ENCODE measurements at places on chromosomes 3 and 15. TPM values are rescaled to one million over a fixed set of nuclear protein-coding genes. Genes with fewer than 3 reads are reported as not detected.

- DNase-seq: no peak
Observed at GRCh38 chr15:50330921-50331320, 24.1 kb downstream of the GABPB1 start.

GRCh38 chr3:174215456-174215855 is 643.7 kb upstream of the NAALADL2 start:
- no peak for DNase-seq

DNA sequence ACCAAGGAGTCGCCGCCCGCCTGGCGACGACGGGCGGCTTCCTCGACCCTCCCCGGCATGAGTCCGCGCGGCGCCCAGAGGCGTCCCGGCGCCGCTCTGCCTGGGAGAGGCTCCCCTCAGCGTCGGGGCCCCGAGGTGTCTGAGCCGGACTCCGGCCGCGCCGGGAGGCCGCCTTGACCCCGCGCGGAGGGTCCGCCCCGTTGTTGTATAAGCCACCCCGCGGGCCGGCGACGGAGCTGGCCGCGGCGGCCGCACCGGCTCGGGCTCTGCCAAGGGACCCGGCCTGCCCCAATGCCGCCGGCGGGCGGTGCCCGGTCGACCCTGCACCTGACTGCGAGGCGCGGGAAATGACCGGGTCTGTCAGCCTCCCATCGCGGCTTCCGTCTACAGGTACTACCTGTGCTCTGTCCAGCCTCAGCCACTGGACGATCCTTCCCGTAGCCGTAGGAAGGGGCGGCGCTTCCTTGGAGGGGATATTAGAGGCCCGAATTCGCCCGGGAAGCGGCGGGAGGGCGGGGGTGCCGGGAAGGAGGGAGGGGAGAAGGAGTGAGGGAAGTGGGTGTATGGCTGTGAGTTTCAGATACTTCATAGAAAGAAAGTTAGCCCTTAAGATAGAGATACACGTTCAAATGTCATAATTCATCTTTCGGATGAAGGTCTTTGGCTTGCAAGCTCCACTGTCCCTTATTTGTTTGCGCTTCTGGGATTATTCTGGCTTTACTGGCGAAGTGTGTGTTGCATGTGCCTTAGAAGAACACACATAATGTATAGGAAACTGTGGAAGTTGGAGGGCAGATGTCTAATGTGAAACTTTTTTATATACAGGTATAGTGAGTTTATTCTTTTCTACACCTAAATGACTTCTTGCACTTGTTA is 620 bp downstream of the ABHD5 start:
- DNase-seq: peak; percentile 23

Gene CCR1
- polyA plus RNA-seq: 2.6 TPM

DNA sequence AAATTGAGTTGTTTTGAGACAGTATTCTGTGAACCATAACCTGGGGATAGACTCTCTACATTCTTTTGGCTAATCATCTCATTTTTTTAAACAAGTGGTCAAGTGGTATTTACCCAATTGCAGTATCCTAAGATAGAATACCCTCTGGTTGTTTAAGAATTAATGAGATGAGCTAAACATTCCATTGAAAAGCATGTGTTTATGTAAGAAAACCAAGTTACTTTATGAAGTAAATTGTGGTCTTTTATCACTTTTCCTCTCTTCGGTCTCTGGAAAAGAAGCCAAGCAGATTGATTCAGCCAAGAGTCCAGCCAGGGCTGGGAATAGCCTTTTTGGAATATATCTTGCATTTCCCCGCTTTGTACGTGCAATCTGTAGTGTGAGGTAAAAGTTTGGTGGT is 185.7 kb upstream of the TOPAZ1 start:
- no peak for DNase-seq

GRCh38 chr15:78052001-78052401 is 25.5 kb downstream of the TBC1D2B start:
- DNase-seq: no peak

Gene MUC13
- polyA plus RNA-seq: not detected

Gene ST3GAL6
- polyA plus RNA-seq: 77.0 TPM

DNA sequence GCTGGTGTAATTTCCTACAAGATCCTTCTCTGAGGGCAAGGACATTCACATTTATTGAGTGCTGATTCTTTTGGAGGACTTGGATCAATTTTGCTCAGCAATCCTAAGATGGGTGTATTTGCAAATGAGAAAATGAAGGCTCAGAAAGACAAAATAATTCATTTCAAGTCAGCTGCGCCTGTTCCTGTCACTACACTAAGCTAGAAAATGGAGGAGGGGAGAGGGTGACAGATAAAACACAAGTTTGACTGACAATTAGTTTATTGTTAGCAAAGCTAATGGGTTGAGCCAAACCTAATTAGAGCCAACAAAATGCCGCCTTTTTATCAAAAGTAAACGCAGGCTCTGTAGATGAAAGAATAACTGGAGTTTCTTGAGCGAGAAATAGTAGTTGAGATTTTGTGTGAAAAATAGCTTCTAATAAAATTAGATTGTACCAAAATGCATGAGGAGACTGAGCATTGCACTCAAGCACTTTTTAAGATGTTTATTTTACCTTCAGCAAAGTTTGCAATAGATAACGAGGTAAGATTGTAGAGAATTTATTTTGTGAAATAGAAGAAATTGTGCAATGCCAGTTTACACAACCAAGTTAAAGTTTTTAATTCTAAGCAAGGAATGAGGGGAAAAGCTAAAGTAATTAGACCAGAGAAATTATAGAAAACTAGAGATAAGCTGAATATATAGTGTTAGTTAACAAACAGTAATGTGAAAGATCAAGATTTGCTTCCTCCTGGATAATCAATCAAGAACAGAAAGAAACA is 39.6 kb upstream of the SECISBP2L start:
- DNase-seq: no peak

- DNase-seq: no peak
Observed at GRCh38 chr3:31978553-31978952, 2.5 kb downstream of the OSBPL10 start.

Gene MOBP
- polyA plus RNA-seq: not detected

DNA sequence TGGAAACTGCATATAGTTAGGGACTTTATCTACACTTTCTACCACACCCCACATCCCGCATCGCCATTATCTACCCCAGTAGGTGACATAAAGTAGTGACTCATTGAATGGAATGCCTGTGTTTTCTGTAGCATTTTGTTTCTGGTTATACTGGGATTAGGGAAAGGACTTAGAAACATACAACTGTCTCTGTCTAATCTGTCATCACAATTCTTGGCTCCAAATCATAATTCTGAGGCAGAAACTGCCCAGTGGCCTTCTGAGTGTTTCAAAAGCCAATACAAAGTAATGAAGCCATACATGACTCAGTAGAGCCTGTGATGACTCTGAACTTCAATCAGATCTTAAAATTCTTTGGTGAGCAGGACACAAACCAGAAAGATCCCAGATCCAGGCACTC is 115.7 kb upstream of the CHRM5 start:
- DNase-seq: no peak

DNA sequence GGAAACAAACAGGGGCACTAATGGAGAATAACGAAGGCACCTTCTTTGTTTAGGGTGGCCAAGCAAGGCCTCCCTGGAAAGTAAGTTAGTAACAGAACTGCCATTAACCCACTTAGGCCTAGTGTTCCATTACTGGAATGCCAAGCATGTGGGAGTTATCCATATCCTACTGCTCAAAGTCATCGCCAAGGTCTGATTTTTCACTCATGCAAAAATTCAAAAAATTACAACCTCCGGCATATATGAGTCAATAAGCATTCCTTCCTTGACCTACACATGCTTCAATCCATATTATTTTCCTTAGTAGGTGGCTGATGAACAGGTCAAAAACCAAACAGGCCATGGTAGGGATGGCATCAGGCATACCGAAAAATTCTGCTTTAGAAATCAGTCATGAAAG is 1097.2 kb downstream of the FHIT start:
- no peak for DNase-seq

Gene CHAC1
- 3.4 TPM for polyA plus RNA-seq

DNA sequence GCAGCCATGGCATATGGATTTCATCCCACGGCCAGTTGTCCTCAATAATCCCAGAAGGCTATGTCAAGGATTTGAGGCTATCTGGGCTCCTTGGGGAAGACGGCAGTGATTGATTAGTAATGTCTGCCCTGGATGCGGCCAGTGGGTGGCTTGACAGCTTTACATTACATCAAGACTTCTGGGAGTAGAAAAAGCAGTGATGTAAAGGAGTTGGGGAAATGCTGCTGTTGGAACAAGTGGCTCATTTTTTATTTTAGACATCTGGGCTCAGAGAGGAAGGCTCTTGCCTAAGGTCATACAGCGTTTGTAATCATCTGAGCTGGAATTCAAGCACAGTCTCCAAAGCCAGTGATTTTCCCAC is 94.1 kb downstream of the FLNB start:
- no peak for DNase-seq

- no peak for DNase-seq
Observed at GRCh38 chr3:194572143-194572789, 61.0 kb downstream of the TMEM44 start.

DNA sequence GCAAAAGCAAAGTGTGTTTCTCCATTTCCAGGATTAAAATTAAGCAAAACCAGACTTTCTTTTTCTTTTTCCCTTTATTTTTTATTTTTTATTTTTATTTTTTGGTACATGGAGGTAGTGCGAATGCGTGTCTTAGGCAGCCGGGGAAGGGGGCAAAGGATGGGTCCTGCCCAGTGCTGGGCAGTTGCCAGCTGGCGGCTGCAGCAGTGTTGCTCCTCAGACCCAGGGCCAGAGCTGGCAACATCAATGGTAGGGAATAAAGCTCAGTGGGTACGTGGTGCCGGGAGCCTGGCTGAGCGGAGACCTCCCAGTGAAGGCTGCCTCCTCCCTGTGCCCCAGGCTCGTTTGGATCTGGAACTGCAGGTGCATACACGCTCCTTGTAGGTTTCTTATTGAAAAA is 46.3 kb downstream of the POLR2M start:
- no peak for DNase-seq

Gene IGSF11
- 4.0 TPM for polyA plus RNA-seq

DNA sequence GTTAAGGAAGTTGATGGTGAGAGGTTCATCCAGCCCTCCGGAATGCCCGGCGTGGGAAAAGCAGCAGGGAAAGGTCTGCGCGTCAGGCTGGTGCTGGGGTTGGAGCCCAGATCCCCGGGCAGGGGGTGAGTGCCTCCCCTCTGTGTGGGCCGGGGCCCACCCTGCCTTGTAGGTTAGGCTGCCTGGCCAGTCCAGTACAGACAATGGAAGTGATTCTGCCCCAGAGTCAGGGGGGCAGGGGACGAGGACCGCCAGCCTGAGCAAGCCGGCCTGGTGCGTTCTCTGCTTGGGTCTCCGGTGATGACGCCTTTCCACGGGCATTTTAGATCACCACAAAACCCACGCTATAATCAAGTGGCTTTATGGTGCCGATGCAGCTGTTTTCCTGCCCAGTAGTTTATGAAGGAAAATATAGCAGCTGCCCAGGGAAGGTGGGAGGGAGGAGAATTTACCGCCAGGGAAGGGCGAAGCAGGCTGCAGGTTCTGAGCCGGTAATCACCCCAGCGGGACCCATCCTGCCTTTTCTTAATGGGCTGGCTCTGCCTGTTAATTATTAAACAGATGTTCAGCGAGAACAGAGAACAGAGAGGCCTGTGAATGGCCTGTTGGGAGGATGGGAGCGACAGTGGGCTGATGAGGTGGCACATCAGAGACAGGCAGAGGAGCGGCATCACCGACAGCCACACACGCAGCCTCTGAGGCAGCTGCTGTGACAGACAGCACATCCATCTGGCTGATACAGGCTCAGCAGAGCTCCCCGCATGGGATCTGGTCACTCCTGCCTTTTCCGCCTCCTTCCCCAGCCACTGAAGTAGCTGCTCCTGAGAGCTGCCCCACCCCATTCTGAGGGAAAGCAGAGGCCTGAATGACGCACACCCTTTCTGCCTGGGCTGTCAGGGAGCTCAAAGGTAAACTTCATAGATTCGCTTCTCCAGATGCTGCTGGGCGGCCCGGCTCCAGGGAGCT is 35.2 kb downstream of the BDH1 start:
- no peak for DNase-seq

GRCh38 chr3:150823277-150823676 is 60.3 kb upstream of the SIAH2 start:
- no peak for DNase-seq

GRCh38 chr3:150409512-150410310 is 1.6 kb downstream of the TSC22D2 start:
- no peak for DNase-seq

DNA sequence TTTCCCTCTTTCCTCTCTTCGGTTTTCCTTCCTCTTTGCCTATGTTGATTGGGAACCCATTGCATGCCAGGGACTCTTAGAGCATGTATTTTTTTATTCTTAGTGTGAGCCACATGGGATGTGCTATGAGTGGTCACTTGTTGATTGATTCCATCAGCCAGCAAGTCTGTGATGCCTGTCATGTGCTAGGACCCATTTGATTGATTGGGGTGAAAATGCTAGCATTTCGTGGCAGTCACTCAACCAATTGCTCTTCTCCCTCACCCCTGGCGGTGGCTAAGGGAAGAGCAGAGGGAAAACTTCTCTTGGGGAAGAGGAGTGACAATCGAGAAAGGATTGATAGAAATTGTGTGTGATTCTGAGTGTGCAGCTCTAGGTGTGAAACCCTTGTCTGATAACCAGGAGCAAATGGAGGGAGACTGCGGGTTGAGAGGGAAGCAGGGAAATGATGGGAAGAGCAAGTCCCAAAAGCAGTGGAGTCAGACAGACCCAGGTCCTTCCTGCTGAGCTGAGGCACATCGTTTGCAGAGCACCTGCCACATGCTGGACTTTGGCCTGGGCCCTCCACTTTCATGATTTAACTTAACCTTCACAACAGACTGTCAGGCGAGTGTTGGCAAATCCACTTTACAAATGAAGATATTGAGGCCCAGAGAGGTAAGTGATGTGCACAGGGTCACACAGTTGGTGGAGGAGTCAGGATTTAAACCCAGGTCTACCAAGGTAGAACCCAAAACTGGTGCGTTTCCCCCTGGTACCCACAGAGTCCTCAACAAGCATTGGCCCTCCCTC is 40.0 kb downstream of the SLC6A11 start:
- DNase-seq: no peak

- DNase-seq: no peak
Observed at GRCh38 chr15:69749797-69750196, 297.2 kb downstream of the RPLP1 start.

- no peak for DNase-seq
Observed at GRCh38 chr3:13785351-13785750, 94.5 kb downstream of the WNT7A start.

Gene AGBL1
- polyA plus RNA-seq: 0.08 TPM

Gene GOLGA6A
- 0.36 TPM for polyA plus RNA-seq

DNA sequence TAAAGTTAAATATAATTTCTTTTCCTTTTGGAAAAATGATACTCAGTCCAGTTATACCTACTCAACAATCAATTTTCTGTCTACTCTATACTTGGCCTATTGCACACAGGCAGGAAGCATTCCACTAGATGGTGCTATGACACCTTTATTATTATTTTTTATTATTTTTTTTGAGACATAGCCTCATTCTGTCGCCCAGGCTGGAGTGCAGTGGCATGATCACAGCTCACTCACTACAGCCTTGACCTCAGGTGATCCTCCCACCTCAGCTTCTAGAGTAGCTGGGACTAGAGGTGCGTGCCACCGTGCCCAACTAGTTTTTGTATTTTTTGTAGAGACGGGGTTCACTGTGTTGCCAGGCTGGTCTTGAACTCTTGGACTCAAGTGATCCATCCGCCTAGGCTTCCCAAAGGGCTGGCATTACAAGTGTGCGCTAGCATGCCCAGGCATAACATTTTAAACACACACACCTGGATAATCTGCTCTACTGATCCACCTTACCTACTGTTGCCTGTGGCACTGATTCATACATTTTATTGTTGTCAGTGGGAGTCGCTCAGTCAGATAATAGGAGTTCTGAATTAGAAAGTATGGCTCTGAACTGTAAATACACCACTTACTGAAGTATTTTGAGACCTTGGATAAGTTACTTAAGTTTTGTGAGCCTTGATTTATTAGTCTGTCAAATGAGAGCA is 56.2 kb downstream of the EIF3J start:
- no peak for DNase-seq

Gene SAXO2
- polyA plus RNA-seq: 5.5 TPM

Gene PLA2G4E
- not detected for polyA plus RNA-seq

Measured in right renal cortex interstitium (tissue), 3 donors.